ENCODE measurements at places on chromosomes 3 and 15.
A peak's percentile ranks its signal among the peaks of the same experiment; 100 is the strongest.

- no peak for DNase-seq
These were observed 950.1 kb downstream of the FHIT start for GRCh38 chr3:60301142-60301541.

DNA sequence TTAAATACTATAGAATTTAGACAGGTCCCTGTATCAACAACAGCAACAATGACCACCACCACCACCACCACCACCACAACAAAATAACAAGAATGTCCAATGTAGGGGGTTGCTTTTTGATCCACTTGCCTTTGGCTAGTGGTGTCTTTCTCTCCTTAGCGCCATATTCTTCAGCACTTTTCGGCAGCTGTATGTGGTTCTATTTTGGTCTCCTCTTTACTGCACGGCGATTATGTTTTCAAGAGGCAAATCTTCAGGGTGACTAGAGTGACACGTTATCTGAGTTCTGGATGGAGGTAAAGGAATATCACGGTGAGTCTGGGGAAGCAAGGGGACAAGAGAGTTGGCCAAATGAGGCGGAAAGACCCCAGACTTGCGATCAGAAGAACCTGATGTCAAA, 56.1 kb downstream of the ST6GAL1 start:
- no peak for DNase-seq

GRCh38 chr15:29225534-29226234, 43.9 kb downstream of the NSMCE3 start:
- DNase-seq: no peak

GRCh38 chr3:164190566-164190965, 887.7 kb downstream of the SI start:
- DNase-seq: no peak

- no peak for DNase-seq
These were observed 239.5 kb downstream of the CACNA2D3 start for GRCh38 chr3:54361746-54362283.

DNA sequence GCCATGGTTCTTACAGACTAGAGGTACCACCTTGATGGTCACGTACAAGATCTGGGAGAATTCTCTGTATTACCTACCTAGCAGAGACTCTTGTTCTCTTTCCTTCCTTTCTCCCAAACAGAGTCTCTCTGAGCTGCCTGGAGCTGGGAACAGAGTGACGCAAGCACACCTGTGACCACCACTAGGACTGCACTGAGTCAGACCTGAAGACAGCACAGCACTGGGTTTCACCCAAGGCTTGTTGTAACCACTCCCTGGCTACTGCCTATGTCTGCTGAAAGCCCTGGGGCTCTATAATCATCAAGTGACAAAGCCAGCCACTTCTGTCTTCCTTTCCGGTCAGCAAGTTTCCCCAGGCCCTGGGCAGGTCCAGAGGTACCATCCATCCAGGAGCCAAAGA, 293.3 kb upstream of the CNTN4 start:
- DNase-seq: no peak

DNA sequence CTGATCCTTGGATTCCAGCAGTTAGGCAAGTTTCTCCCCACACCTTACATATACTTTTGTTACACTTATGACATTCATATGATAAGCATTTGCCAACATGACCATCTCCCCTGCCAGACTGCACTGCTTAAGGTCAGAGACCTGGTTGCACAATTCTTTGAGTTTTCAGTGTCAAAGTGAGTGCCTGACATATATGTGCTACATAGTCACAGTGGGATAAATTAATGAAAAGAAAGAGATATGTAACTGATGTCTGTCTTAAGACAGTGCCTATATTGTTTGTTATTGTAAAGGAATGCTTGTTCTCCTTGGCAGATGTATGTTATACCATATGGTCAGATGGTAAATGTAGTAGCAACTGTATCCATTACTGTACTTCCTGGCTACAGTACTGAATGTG, 3.5 kb upstream of the DCUN1D1 start:
- no peak for DNase-seq

GRCh38 chr3:32292085-32292796, 53.8 kb downstream of the CMTM8 start:
- no peak for DNase-seq

GRCh38 chr3:97821287-97821773, 481 bp upstream of the CRYBG3 start:
- peak; percentile 6 for DNase-seq

DNA sequence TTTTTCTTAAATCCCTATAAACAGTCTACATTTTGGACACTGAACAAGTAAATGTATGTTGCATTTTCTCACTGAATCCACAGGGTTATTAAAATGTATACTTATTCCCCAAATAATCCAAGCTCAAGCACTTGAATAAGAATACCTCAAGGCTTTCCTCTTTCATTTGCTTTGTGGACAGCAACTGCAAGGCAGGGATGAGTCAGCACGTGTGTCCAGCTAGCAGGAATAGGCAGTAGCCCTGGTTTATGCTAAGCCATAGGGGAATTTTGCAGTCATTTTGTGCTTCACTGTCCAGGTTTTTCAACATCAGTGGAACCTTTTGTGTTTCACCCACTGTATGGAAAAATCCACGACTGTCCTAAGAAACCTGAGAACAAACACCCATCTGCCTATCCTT, 96.7 kb upstream of the KCNMB2 start:
- no peak for DNase-seq

Data from GM12891 (cell line).